ENCODE measurements at places on chromosomes 7 and 10. TPM values are rescaled to one million over a fixed set of nuclear protein-coding genes. Genes with fewer than 3 reads are reported as not detected.

DNA sequence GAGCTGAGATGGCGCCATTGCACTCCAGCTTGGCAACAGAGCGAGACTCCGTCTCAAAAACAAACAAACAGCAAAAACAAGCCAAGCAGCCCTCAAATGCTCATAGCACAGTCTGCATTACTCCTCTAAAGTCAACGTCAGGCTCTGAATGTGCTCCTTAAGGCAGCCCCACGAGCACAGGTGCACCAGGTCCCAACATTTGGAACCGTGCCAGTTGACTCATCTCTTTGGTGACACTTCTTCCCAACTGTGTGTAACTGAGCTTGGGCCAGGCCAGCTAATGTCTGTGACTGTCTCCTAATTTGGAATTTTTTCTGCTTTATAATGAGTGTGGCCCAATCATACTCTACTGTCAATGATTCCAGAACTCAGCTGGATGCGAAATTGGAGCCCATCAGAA, 66.3 kb upstream of the EFCAB10 start:
- no peak for DNase-seq

DNA sequence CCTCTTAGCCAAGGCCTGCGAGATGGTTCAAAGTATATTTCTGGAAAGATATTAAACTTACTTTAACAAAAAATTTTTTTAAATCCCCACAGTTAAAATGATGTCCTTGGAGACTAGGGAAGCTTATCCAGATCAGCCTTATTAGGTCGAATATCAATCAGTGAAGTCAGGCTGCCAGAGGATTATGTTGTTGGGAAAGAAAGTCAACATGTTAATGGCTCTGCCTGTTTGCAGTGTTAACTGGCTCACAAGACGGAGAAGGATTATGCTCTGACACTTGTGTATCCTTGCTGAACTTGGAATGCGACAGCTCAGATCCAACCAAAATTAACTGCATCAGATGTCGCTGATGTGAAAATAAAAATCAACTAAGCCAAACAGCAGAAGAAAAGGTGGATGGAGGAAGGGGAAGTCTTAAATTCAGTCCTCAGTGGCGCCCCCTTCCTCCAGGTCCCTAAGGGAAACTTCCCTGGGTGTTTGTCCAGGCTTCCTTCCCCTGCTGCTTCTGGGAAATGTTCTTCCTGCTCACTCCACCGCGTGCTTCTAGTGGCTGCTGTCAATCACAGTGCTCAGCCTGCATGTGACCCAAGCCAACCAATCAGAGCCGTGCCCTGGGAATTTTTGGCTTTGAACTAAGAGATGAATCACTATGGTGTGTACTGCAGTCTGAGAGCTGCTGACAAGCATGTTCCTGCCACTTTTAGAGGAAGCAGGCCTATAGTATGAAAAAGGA, 690.4 kb upstream of the NRP1 start:
- DNase-seq: no peak

The GLI3 gene
- total RNA-seq: 8.6 TPM

The AGR2 gene
- total RNA-seq: not detected

All from tibial nerve (tissue), 4 donors.